AG09309 (cell line): ENCODE measurements at places on chromosomes 3 and 15.

- DNase-seq: no peak
Observed at GRCh38 chr3:187550446-187550845, 119.7 kb downstream of the SST start.

DNA sequence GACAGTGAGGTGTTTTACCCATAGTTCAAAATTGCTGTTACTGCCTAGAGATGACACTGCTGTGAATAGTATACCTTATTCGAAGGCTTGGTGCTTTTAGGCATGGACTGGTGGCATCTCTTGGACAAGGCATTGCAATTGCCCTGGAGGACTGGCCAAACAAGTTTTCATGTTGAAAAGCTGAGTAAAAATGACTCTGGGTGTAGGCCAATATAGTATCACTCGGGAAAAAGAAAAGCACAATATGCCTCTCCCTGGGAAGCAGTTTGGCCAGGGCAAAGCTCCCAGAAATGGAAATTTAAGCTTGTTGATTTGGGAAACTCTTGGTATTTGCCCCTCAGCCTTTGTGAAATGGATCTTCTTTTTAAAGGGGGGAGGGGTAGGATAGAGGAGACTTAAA, 54.8 kb downstream of the ZNF609 start:
- DNase-seq: no peak

DNA sequence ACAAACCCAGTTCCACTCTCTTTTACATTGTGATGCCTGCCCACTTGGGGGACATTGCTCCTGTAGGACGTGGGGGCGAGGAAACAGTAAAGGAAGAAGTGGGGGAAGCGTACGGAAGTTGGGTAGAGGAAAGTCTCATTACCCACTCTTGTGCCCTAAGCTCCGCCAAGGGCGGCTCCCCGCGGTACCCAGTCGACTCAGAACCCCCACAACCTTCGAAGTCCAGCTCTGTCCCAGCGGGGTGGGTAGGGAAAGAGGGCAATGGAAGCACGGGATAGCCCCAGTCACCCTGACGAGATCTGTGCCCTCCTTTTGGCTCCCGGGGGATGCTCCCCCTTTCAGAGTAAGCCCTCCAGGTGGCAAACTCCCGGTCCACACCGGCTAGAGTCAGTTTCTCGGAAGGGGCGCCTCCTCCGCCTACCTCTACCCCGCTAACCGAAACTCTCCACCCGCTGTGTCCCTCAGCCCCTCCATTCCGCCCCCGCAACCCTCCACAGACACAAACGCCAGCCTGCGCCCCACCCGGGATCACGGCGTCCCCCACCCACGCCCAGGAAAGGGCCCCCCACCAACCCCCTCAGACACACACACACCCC, 527 bp downstream of the CSNK1G1 start:
- DNase-seq: no peak

DNA sequence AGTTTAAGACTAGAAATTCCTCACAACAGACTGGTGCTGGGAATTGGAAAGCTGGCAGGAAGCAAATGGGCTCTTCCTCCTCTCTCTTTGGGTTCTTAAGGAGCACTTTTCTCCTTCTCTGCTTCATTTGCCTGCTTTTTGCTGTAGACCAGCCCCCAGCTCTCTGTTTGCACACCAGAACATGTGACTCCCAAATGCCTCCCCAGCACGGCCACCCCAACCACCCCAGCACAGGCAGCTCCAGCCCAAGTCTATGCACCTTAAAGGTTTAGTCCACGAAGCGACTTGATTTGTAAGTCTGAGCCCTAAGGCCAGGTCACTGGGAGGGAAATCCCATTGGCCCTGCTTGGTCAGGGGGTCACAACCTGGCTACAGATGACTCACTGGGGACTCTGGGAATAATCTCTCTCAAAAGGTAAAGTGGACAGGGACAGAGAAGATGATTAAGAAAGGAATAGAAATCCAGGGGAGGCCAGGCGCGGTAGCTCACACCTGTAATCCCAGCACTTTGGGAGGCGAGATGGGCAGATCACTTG, 377.8 kb upstream of the PROK2 start:
- no peak for DNase-seq

DNA sequence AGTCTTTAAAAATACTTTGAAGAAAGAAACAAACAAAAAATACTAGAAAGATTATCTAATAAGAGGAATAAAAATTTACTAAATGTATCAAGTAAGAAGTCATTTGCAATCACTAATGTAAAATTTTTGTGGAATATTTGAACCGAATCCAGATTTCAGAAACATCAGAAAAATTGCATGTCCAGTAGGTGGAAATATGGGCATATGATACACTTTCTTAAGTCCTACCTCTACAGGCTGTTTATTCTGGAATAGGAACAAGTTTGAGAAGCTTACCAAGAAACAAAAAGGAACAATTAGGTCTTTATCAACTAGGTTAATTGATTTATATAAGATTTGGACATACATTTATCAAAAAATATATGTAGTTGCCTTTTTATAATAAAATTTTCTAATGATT, 292.9 kb upstream of the ROBO1 start:
- DNase-seq: no peak

- DNase-seq: no peak
Observed at GRCh38 chr3:127847236-127847720, 25.0 kb upstream of the MGLL start.

DNA sequence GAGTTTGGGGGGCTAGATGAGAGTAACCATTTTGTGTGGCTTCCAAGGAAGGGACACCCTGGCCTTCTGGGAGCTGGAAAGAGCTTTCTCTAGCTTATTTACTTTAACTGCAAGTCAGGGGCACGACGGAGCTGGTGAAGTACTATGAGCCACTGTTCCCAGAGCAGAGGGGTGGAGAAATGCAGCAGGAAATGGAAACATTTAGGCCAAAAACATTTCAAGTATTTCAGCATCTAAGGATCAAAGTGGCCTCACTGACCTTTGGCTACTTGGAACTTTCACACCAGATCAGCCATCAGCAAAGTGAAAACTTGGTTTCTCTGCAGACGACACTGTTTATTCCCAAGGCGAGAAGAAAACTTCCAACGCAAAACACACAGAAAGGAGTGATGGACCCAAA, 7.9 kb downstream of the DGKG start:
- DNase-seq: no peak

DNA sequence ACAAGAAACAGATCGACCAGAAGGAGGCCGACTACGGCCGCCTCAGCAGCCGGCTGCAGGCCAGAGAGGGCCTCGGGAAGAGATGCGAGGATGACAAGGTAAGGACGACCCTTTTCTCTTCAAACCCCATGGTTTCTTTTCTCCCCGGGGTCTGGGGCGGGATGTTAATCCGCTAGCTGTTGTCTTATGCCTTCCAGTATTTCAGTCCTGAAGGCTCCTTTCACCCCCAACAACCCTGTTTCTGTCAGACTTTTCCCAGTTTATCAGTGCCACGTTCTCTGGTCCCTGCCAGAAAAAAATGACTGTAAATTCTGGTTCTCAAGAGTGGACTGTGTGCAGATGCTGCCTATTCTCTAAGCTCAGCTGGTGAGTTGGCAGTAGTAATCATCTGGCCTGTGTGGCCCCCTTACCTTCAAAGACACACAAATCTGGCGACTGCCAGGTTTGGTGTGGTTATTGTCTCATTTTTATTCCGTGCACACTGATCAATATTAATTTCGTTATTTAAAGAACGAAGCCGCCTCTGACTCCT, 806 bp downstream of the GOLM2 start:
- DNase-seq: no peak
